NCI-H748 treated with DMSO at 0.1 percent for 48 hours (cell line): ENCODE measurements at places on chromosomes 4 and X.

DNA sequence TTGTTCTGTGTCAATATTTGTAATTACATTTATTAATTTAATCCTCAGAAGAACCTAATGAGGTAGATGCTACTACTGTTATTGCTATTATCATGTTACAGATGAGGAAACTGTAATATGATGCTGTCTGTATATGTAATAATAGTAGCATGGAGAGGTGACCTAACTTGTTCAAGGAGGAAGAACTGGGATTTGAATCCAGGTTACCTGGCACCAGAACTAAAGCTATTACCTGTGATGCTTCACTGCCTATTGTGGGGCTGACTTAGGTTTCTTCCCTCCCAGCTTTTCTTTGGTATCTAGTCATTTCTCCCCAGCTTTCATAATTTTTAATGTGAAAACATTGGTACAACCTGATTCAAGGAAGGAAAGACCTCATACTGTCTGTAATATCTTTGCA is 43.6 kb downstream of the RAPGEF2 start:
- no peak for DNase-seq

- no peak for DNase-seq
These were observed 70.6 kb upstream of the PUDP start for GRCh38 chrX:7218321-7219152.

GRCh38 chr4:88567591-88567990 is 24.7 kb upstream of the HERC3 start:
- DNase-seq = no peak

- peak; percentile 88 for DNase-seq
These were observed 563.4 kb downstream of the DACH2 start for GRCh38 chrX:86711531-86712180.

DNA sequence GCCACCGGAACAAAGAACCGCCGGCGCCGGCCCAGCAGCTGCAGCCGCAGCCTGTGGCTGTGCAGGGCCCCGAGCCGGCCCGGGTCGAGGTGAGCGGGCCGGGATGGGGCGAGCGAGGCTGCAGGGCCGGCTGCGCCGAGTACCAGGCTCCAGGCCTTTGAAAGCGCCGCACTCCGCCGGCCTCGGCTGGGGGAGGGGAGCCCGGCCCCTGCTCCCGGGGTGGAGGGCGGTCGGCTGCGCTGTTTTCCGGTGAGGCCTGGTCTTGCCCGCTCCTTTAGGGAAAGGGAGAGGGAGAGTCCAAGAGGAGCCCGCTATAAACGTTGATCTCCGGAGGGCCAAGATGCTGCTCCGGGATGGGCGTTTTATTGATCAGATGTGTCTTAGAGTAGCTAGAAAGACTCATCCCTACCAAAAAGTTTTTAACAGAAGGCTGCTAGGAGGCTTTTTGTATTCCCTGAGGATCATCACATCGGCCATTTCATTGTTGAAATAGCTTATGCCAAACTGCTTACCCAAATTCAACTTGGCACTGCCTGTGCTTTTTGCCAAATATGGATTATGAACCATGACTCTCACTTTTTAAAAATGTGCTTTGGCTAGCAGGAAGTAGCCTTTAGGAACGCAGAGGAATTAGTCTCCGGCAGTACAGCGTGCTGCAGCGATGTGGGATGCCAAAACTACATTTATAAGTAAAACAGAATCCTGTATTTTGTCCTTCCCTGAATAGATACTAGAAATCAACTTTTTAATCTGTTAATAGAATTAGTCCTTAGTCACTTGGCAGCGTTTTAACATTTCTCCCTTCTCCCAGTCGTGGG is 760 bp downstream of the TMEM165 start:
- DNase-seq = no peak
